ENCODE measurements at places on chromosomes 12 and 14.

DNA sequence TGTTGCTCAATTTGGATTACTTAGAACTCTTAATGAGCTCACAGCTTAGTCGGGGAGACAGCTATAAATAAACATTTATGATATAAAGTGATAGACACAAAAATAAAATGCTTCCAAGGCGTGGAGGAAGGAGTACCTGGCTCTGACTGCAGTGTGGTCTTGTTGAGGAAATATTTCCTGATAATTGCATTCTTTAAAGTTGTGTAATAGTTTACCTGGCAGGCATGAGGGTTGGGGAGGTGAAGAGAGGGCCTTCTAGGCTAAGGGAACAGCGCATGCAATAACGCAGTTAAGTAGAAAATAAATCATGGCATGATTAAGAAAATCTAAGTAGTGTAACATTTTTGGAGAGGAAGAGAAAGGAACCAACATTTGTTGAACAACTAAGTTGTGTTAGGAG lies 260.5 kb upstream of the ATP2B1 start:
- DNase-seq = no peak

DNA sequence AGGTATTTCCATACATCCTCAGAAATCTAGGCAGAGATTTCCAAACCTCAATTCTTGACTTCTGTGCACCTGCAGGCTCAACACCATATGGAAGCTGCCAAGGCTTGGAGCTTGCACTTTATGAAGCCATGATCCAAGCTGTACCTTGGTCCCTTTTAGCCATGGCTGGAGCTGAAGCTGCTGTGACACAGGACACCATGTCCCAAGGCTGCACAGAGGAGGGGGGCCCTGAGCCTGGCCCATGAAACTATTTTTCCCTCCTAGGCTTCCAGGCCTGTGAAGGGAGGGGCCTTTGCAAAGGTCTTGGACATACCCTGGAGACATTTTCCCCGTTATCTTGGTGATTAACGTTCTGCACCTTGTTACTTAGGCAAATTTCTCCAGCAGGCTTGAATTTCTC lies 110.5 kb downstream of the IGF1 start:
- no peak for DNase-seq

GRCh38 chr12:44750468-44750867 lies 125.6 kb downstream of the NELL2 start:
- DNase-seq = no peak

- DNase-seq = peak; percentile 72
Observed at GRCh38 chr12:54294152-54294952, 6.5 kb downstream of the NFE2 start.

- DNase-seq = peak; percentile 66
Observed at GRCh38 chr14:77580964-77581505, 35.4 kb downstream of the SPTLC2 start.

All from natural killer cell (primary cell).